ENCODE measurements at places on chromosomes 6 and 20. TPM values are rescaled to one million over a fixed set of nuclear protein-coding genes. Genes with fewer than 3 reads are reported as not detected.

Gene CST4
- total RNA-seq, result not detected

Gene TFAP2D
- total RNA-seq, result not detected

Gene CGA
- not detected for total RNA-seq

Gene SPINT4
- not detected for total RNA-seq

Gene MAFB
- total RNA-seq, result 0.07 TPM

Gene FRK
- 1.3 TPM for total RNA-seq

Gene LY6G5C
- 1.4 TPM for total RNA-seq

Gene SLC24A3
- not detected for total RNA-seq

Gene NRN1
- total RNA-seq, result 1.0 TPM

Gene BPIFB2
- total RNA-seq, result not detected

Gene BLOC1S5
- total RNA-seq, result 7.7 TPM

Gene HSPA12B
- 0.59 TPM for total RNA-seq

Gene CEP85L
- 2.0 TPM for total RNA-seq

Gene SUMO4
- not detected for total RNA-seq

Gene GHRH
- not detected for total RNA-seq

Gene GSTA2
- not detected for total RNA-seq

Gene CEBPB
- 136 TPM for total RNA-seq

Gene PHACTR1
- total RNA-seq, result 0.06 TPM

Gene RAET1G
- 7.7 TPM for total RNA-seq

Gene TMEM244
- total RNA-seq, result not detected

Gene RAET1L
- not detected for total RNA-seq

Gene KHDRBS2
- not detected for total RNA-seq

Gene SLC44A4
- total RNA-seq, result 0.29 TPM

Gene PAK5
- not detected for total RNA-seq

Gene DSE
- 13.7 TPM for total RNA-seq
